ENCODE measurements at places on chromosomes 6 and 20. TPM values are rescaled to one million over a fixed set of nuclear protein-coding genes. Genes with fewer than 3 reads are reported as not detected.

The SLC2A10 gene
- polyA plus RNA-seq = 14.9 TPM

The TGM3 gene
- not detected for polyA plus RNA-seq

The BTBD9 gene
- 3.4 TPM for polyA plus RNA-seq

DNA sequence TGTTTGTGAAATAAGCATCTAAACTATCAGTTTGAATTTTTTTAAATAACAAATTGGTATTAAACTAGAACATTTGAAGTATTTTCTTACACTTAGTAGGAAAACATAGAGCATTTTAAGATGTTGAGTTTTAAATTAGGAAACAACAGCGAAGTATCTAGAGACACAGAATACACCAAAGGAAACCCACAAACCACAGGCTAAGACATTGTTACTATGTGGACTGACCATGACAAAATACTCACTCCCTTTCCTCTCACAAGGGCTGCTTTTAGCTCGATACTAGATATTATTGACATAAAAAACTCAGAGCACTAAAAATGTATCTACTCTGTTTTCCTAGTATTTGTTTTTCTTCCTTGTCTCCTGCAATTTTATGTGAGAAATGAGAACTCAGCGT lies 266.0 kb upstream of the CITED2 start:
- H3K4me3 ChIP-seq = no peak overlapping the region
- H3K27ac ChIP-seq = no peak overlapping the region
- no peaks in the 10 kb centered on the region for H3K27me3 ChIP-seq
- no peaks in the 10 kb centered on the region for H3K36me3 ChIP-seq
- no peak for DNase-seq

DNA sequence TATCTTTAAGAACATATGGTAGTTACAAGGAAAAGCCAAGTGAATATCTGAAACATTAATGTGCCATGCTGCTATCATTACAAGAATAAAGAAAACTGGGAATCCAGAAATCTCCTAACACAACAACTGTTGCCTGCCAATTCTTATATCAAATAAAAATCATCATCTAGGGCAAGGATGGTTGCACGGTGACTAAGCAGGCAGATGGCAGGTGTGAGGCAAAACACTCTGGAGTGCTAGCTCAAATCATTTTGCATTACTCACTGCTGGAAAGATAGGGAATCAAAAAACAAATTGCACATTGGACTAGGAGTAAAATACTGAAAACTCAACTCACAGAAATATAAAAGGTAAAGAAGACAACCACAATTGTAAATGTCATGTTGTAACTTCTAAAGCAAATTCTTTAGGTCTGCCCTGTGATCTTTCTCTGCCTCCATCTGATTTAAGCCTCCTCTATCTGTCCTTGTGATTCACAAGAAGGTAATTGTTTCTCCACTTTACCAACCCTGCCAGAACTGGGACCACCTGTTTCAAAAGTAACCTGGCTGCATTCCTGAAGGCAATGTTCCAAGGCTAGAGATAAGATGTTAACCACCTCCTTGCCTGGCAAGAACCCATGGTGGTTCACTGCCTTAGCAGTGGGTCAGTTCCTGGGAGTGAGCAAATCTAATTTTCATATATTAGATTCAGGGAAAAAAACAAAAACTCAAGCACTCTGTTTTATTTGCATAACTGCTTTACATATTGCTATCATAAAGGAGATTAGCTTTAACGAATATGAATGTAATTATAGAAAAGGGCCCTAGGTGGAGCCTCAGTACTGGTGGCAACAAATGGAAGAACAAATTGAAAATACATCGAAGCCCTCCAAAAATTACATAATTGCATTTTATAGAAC lies 33.1 kb upstream of the LCA5 start:
- H3K36me3 ChIP-seq = no peaks in the 10 kb centered on the region
- DNase-seq = peak; percentile 74
- peak overlapping the region; percentile 51 for H3K27ac ChIP-seq
- peaks cover 25% of the 10 kb centered on the region for H3K4me1 ChIP-seq

- no peak overlapping the region for H3K27ac ChIP-seq
- no peaks in the 10 kb centered on the region for H3K27me3 ChIP-seq
- DNase-seq = no peak
- no peak overlapping the region for H3K4me3 ChIP-seq
- no peaks in the 10 kb centered on the region for H3K36me3 ChIP-seq
- no peaks in the 10 kb centered on the region for H3K4me1 ChIP-seq
These were observed 31.3 kb upstream of the BEND6 start for GRCh38 chr6:56923565-56923964.

DNA sequence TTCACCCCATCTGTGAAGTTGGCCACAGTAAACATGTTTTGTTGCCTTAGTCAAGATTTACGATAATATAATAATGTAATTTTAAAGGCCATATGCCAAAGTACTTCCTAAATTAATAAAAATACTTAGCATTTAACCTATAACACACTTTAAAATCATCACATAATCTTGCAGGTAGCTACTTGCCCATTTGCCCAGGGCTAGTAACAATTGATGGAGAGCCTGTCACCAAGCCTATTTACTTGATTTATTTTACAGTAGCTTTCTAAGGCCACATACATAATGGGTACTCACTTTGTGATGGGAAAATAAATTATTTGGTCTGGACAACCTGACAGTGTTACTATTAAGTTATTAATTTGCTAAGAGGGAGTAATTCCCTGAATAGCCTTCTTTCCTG lies 14.5 kb downstream of the BTBD9 start:
- no peaks in the 10 kb centered on the region for H3K4me1 ChIP-seq
- no peak for DNase-seq
- H3K4me3 ChIP-seq = no peak overlapping the region
- no peak overlapping the region for H3K27ac ChIP-seq

- DNase-seq = peak; percentile 33
- H3K36me3 ChIP-seq = no peaks in the 10 kb centered on the region
- no peak overlapping the region for H3K4me3 ChIP-seq
- H3K27me3 ChIP-seq = peaks cover 4% of the 10 kb centered on the region
- no peaks in the 10 kb centered on the region for H3K4me1 ChIP-seq
These were observed 99.4 kb downstream of the BFSP1 start for GRCh38 chr20:17431621-17432364.

DNA sequence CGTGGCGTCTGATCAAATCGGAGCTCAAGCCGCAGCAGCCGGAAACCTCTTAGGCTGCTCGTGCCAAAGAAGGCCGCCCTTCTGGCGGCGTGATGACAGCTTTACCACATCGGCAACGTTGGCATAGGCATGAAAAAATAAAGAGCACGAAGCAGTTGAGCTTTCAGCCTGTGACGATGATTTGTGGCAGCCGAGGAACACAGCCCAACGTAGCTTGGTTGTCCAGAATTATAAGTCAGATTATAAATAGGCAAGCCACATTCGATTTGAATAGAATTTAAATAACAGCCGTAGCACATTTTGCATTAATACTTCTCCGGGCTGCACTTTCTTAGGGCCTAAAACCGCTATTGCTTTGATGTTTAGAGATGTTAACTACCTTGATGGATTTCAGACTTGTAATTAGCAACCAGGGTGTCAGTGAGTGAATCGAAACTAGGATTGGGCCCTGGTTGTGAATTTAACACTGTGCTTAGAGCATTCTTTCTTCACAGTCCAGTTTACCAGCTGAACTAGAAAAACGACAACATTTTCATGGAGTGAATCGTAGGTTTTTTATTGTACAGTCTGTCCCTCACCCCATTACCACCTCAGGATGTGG lies 864 bp upstream of the BCLAF1 start:
- H3K27me3 ChIP-seq = no peaks in the 10 kb centered on the region
- DNase-seq = peak; percentile 89
- no peak overlapping the region for H3K4me3 ChIP-seq

- no peak overlapping the region for H3K27ac ChIP-seq
- no peak overlapping the region for H3K4me3 ChIP-seq
- DNase-seq = no peak
- H3K27me3 ChIP-seq = no peaks in the 10 kb centered on the region
- H3K4me1 ChIP-seq = no peaks in the 10 kb centered on the region
These were observed 25.6 kb downstream of the MANBAL start for GRCh38 chr20:37315021-37315451.

Measured in endothelial cell of umbilical vein (primary cell).